ENCODE measurements at places on chromosomes 5 and 9. TPM values are rescaled to one million over a fixed set of nuclear protein-coding genes. Genes with fewer than 3 reads are reported as not detected.

DNA sequence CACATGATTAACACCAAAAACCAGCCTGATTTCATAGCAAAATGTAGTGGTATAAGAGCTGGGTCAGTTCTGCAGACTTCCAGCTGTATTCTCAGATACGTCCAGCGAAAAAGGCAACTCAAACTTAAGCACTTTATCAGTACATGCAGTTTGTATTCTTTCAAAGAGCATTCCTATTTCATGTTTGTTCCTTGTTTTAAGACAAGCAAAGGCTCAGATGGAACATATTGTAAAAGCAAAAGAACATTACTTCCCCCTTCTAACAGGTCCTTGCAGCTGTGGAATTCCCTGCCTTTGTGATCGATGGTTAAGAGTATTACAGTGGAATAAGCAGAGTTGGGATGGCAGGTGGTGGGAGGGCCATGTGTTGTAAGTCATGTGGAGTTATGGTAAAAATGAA is 86.3 kb upstream of the GRHPR start:
- H3K4me3 ChIP-seq = no peak overlapping the region
- peaks cover 14% of the 10 kb centered on the region for H3K4me1 ChIP-seq
- DNase-seq = no peak
- no peak overlapping the region for H3K27ac ChIP-seq

DNA sequence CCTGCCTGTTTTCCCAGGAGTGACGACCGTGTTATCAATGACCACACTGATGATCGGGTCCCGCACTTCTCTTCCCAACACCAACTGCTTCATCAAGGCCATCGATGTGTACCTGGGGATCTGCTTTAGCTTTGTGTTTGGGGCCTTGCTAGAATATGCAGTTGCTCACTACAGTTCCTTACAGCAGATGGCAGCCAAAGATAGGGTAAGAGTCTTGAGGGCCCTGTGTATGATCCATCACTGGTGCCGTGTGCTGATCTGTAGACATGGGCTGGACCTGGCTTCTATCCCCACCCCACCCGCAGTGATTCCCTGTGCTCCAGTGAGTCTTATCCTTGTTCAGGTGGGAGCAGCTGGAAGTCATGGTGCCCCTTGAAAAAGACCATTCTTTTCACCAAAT is 26.0 kb downstream of the GABRP start:
- no peak overlapping the region for H3K27ac ChIP-seq
- no peaks in the 10 kb centered on the region for H3K36me3 ChIP-seq
- H3K4me1 ChIP-seq = no peaks in the 10 kb centered on the region

The TMOD1 gene
- 61.4 TPM for total RNA-seq

DNA sequence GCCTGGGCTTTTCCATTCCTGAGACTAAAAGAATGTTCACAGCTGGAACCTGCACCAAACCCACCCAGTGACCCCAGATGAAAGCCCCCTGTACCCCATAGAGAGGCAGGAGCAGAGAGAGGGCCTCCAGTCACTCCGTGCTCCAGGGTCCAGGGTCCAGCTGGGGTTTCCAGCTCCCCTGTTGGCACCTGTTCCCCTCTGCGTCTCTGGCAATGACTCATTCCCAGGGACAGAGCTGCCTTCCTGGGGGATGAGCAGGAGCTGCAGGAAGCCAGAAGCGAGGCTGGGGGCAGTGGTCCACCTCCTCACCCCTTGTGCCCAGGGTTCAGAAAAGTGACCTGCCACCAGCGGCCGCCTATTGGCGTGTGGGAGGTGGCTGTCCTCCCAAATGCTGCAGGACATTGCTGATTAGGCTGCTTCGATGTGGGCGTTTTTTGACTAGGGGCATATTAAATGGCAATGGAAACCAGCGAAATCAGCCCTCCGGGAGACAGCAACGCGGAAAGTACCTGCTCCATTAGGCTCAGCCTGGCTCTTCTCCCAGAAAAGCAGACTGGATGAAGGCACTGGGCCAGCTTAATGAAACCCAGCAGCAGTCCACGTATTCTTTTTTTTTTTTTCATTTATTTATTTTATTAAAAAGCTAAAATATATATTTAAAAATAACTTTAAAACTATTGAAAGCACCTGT is 97.4 kb downstream of the DAP start:
- H3K36me3 ChIP-seq = no peaks in the 10 kb centered on the region
- H3K27ac ChIP-seq = no peak overlapping the region
- no peaks in the 10 kb centered on the region for H3K4me1 ChIP-seq
- H3K27me3 ChIP-seq = no peaks in the 10 kb centered on the region

The SPAG8 gene
- 2.9 TPM for total RNA-seq

GRCh38 chr5:92981001-92981400 is 600.0 kb downstream of the NR2F1-AS1 start:
- no peak overlapping the region for H3K4me3 ChIP-seq
- no peak overlapping the region for H3K27ac ChIP-seq
- peaks cover 74% of the 10 kb centered on the region for H3K27me3 ChIP-seq
- no peaks in the 10 kb centered on the region for H3K36me3 ChIP-seq
- H3K4me1 ChIP-seq = no peaks in the 10 kb centered on the region

GRCh38 chr5:56123531-56124243 is 109.4 kb downstream of the ANKRD55 start:
- H3K4me3 ChIP-seq = no peak overlapping the region
- peaks cover 30% of the 10 kb centered on the region for H3K4me1 ChIP-seq
- no peaks in the 10 kb centered on the region for H3K36me3 ChIP-seq
- H3K27me3 ChIP-seq = no peaks in the 10 kb centered on the region

DNA sequence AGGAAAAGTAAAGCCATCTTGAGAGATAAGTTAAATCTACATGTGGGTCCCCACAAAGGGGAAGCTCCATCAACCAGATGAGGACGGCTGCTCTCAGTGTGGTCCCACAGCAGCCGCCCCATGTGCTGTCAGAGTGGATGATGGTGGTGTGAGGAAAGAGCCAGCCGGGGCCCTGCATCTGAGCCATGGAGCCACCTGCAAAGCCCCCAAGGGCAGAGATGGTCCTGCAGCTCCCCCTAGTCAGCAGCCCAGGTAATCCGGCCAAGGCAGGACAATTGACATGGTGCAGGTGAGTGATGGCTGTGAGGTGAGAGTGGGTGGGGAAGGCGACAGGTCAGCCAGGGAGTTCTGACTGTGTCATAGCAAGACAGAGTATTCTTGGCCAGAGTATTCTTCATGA is 458.8 kb downstream of the ICE1 start:
- no peaks in the 10 kb centered on the region for H3K36me3 ChIP-seq
- no peak overlapping the region for H3K4me3 ChIP-seq
- H3K27me3 ChIP-seq = peaks cover 9% of the 10 kb centered on the region
- no peak for DNase-seq

- H3K4me1 ChIP-seq = peaks cover 6% of the 10 kb centered on the region
- DNase-seq = no peak
- no peaks in the 10 kb centered on the region for H3K36me3 ChIP-seq
- no peaks in the 10 kb centered on the region for H3K27me3 ChIP-seq
- no peak overlapping the region for H3K4me3 ChIP-seq
- no peak overlapping the region for H3K27ac ChIP-seq
These were observed 119.3 kb downstream of the C5orf15 start for GRCh38 chr5:133849116-133849515.

GRCh38 chr9:72349240-72349639 is 15.8 kb downstream of the ZFAND5 start:
- H3K27ac ChIP-seq = no peak overlapping the region
- H3K36me3 ChIP-seq = peaks cover 6% of the 10 kb centered on the region
- no peak for DNase-seq

The HTR4 gene
- 2.3 TPM for total RNA-seq

- no peaks in the 10 kb centered on the region for H3K36me3 ChIP-seq
- DNase-seq = no peak
- H3K4me3 ChIP-seq = no peak overlapping the region
- H3K27ac ChIP-seq = no peak overlapping the region
These were observed 308.5 kb downstream of the ARRDC3 start for GRCh38 chr5:91074615-91075014.

DNA sequence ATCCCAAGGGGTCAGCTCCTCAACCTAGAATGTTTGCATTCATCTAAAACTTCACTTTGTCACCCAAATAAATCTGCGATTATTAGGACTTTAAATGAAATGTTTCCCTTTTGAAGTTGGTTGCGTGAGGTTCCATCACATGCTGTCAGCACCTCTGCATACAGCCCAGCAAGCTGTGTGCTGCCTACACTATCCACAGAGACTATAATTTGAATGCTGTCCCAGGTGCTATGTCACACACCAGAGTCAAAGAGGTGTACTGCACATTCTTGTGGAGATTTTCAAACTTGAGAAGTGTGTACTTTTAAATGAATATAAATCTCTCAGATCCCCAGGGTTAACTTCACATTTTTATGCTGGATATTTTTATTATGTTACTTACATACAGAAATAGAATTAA is 19.3 kb upstream of the CKS2 start:
- no peak for DNase-seq
- no peaks in the 10 kb centered on the region for H3K36me3 ChIP-seq
- no peaks in the 10 kb centered on the region for H3K4me1 ChIP-seq
- H3K4me3 ChIP-seq = no peak overlapping the region
- H3K27me3 ChIP-seq = no peaks in the 10 kb centered on the region

The FYB1 gene
- total RNA-seq = 0.42 TPM

The AFAP1L1 gene
- total RNA-seq = 39.3 TPM

- H3K4me3 ChIP-seq = no peak overlapping the region
- no peaks in the 10 kb centered on the region for H3K27me3 ChIP-seq
- H3K36me3 ChIP-seq = no peaks in the 10 kb centered on the region
These were observed 74.9 kb upstream of the HTR4 start for GRCh38 chr5:148729182-148729581.

DNA sequence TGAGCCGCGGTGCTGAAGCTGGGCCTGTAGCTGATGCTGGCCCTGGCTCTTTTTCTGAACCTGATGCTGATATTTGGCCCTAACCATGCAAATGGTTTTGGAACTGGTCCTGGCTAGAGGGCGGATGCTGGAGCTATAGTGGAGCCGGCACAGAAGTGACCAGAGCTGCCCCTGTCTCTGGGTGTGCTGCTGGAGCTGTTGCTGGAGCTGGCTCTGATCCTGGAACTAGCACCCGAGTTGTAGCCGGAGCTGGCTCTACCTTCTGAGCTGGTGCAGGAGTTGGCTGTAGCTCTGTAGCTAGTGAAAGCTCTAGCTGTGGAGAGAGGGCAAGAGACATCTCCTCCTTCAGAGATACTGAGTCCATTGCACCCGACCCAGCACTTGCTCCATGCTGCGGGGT is 12.8 kb downstream of the LCN10 start:
- DNase-seq = no peak
- H3K4me1 ChIP-seq = peaks cover 13% of the 10 kb centered on the region
- peaks cover 12% of the 10 kb centered on the region for H3K36me3 ChIP-seq
- no peak overlapping the region for H3K4me3 ChIP-seq

DNA sequence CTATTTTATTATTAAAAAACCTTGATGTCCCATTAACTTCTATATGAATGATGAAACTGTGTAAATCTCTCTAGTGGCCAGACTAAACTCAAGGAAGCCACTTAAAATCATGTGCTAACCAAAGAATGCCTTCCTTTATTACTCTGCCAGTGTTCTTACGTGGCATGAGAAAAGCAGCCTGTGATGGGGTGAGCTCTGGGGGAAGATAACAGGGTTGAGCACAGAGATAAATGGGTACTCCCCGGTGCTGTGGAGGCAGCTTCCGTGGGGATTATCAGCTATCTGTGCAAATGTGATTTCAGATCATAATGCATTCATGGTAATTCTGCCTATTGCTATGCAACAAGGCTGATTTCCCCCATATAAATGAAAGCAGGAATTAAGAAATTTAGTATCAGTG is 181.3 kb downstream of the CAVIN4 start:
- H3K4me1 ChIP-seq = no peaks in the 10 kb centered on the region
- H3K36me3 ChIP-seq = no peaks in the 10 kb centered on the region
- DNase-seq = no peak
- no peak overlapping the region for H3K27ac ChIP-seq

- H3K36me3 ChIP-seq = no peaks in the 10 kb centered on the region
- H3K27me3 ChIP-seq = no peaks in the 10 kb centered on the region
- H3K4me3 ChIP-seq = no peak overlapping the region
- no peak overlapping the region for H3K27ac ChIP-seq
These were observed 1069.1 kb downstream of the EFNA5 start for GRCh38 chr5:106601620-106602019.

- no peak for DNase-seq
- H3K36me3 ChIP-seq = no peaks in the 10 kb centered on the region
- no peaks in the 10 kb centered on the region for H3K27me3 ChIP-seq
These were observed 78.8 kb upstream of the SPRY4 start for GRCh38 chr5:142403583-142403982.

- peaks cover 4% of the 10 kb centered on the region for H3K4me1 ChIP-seq
- H3K4me3 ChIP-seq = no peak overlapping the region
- no peak for DNase-seq
- H3K27me3 ChIP-seq = no peaks in the 10 kb centered on the region
These were observed 63.3 kb downstream of the CWC27 start for GRCh38 chr5:64831996-64832395.

- H3K27me3 ChIP-seq = peaks cover 5% of the 10 kb centered on the region
- H3K4me3 ChIP-seq = no peak overlapping the region
- no peak for DNase-seq
- H3K27ac ChIP-seq = no peak overlapping the region
- no peaks in the 10 kb centered on the region for H3K36me3 ChIP-seq
- H3K4me1 ChIP-seq = no peaks in the 10 kb centered on the region
These were observed 249.0 kb upstream of the WWC1 start for GRCh38 chr5:168042284-168043068.

DNA sequence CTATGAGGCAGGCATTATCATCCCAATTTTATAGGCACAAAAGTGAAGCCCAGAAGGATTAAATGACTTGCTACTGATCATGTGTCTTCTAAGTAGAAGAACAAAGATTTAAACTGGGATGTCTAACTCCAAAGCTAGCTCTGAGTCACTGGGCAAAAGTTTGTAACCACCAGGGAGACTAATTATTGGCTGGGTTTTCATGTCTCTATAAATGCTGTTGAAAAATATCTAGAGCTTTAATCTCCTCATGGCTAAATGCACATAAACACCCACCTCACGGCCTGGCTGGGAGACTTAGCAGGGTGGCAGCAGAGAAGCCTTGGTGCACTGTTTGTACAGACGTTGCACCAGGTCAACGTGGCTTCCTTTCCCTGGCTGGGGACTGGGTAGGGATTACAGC is 144.6 kb downstream of the MELK start:
- no peaks in the 10 kb centered on the region for H3K4me1 ChIP-seq
- H3K4me3 ChIP-seq = no peak overlapping the region
- H3K27me3 ChIP-seq = no peaks in the 10 kb centered on the region
- no peak for DNase-seq
- H3K36me3 ChIP-seq = no peaks in the 10 kb centered on the region

The PCDHGA6 gene
- 0.88 TPM for total RNA-seq

The ROPN1L gene
- total RNA-seq = 1.3 TPM

The PCDHGA8 gene
- total RNA-seq = 2.5 TPM

The IL9 gene
- not detected for total RNA-seq

GRCh38 chr5:164597293-164597900 is 1092.0 kb downstream of the MAT2B start:
- no peaks in the 10 kb centered on the region for H3K27me3 ChIP-seq
- no peaks in the 10 kb centered on the region for H3K36me3 ChIP-seq
- H3K27ac ChIP-seq = no peak overlapping the region
- no peak overlapping the region for H3K4me3 ChIP-seq

Data from cardiac muscle cell (in vitro differentiated cells and primary cell).